ENCODE measurements at places on chromosomes 5 and 9.

- H3K4me3 ChIP-seq = no peak overlapping the region
- H3K27ac ChIP-seq = no peak overlapping the region
- no peaks in the 10 kb centered on the region for H3K36me3 ChIP-seq
- H3K4me1 ChIP-seq = peaks cover 45% of the 10 kb centered on the region
- H3K27me3 ChIP-seq = no peaks in the 10 kb centered on the region
- no peak for DNase-seq
Measured at GRCh38 chr5:32147236-32147635, 26.9 kb downstream of the GOLPH3 start.

DNA sequence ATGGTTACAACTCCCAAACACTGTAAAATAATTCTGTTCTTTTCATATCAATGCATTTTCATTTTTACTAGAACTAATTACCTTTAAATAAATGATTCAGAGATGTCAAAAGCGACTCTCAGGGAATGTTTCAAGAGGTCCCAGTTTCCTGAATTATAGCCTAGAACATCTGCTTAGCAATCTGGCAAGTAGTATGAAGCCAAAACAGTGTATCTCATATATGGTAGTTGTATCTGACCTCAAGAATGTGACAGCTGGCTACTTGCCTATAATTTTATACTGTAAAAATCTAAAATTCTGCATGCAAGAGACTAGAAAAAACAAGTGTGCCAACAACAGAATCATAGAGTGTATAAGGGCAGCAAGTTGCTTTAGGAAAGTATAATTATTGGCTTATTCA lies 187.7 kb upstream of the POU5F2 start:
- H3K27ac ChIP-seq = no peak overlapping the region
- H3K27me3 ChIP-seq = no peaks in the 10 kb centered on the region
- H3K4me1 ChIP-seq = no peaks in the 10 kb centered on the region
- DNase-seq = no peak

- H3K27me3 ChIP-seq = no peaks in the 10 kb centered on the region
- H3K27ac ChIP-seq = peak overlapping the region; percentile 37
- no peak for DNase-seq
Measured at GRCh38 chr9:27340961-27341511, 44.1 kb upstream of the EQTN start.

DNA sequence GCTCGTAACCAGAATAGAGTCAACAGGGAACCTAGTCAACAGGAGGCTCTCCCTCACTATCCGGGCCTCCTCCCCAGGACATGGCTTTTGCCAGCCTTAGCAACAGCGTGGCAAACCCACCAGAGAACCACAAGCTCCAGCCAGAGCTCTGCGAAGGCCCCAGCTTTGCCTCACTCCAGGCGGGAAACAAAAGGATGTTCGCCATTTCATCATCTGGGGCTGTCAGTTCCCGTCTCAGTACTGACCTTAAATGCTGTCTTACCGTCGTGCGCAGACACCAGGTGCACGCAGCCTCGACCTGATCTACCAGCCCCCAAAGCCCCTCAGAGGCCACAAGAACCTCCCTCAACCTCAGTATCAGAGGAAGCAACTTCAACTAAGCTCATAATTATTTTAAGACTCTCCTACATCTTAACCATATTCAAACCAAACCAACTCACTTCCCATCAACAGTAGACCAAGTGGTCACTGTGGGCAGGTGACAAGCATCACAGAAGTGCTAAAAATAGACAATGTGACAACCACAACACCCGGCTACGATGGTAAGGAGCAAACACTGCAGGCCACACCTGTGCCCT lies 71.4 kb downstream of the SEMA4D start:
- no peak overlapping the region for H3K27ac ChIP-seq
- H3K36me3 ChIP-seq = no peaks in the 10 kb centered on the region
- H3K27me3 ChIP-seq = no peaks in the 10 kb centered on the region
- H3K4me3 ChIP-seq = no peak overlapping the region

GRCh38 chr5:132669966-132670882 lies 3.6 kb upstream of the IL4 start:
- peaks cover 8% of the 10 kb centered on the region for H3K4me1 ChIP-seq
- no peaks in the 10 kb centered on the region for H3K36me3 ChIP-seq
- no peaks in the 10 kb centered on the region for H3K27me3 ChIP-seq
- H3K27ac ChIP-seq = no peak overlapping the region

DNA sequence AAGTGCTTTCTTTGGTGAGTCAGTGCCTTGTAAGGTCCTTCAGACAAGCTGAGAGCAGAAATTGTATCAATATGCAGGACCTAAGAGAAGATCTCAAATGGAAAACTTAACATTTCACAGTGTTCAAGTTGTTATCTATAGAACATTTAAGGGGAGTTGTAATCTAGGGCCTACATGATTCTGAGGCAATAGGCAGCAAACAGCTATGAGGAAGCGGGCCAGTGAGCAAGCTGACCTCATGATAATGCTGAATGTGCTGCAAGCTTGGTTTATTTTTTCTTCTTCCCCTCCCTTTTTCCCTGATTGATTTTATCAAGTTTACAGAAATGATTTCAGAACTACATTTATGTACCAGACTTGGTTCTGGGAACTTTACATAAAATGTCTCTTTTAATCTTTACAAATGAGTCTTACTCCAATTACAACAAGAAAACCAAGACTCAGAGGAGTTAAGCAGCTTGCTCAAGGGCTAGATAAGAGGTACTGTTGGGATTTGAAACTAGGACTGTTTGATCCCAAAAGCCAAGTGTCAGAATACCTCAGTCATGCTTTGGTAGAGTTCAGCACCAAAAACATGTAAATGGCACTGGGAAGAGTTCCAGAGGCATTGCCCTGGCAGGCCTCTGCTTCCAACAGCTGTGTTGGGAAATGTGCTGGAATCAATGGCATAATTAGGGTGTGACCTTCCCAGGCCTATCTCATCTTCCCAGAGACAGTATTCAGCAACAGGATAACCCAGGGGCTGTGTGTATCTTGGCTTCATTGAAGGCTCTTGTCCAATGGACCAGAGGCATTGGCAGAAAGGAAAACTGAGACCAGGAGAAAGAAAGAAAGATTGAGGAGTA lies 130.1 kb downstream of the LRRC70 start:
- H3K4me1 ChIP-seq = no peaks in the 10 kb centered on the region
- no peaks in the 10 kb centered on the region for H3K27me3 ChIP-seq
- H3K27ac ChIP-seq = no peak overlapping the region

GRCh38 chr5:147372191-147372590 lies 137.4 kb downstream of the STK32A start:
- no peaks in the 10 kb centered on the region for H3K27me3 ChIP-seq
- no peak overlapping the region for H3K4me3 ChIP-seq
- DNase-seq = no peak
- no peaks in the 10 kb centered on the region for H3K4me1 ChIP-seq

GRCh38 chr5:165425594-165425993 lies 1920.2 kb downstream of the MAT2B start:
- no peak for DNase-seq
- H3K4me1 ChIP-seq = no peaks in the 10 kb centered on the region
- no peaks in the 10 kb centered on the region for H3K36me3 ChIP-seq
- no peaks in the 10 kb centered on the region for H3K27me3 ChIP-seq

- no peak for DNase-seq
- H3K27me3 ChIP-seq = no peaks in the 10 kb centered on the region
- no peaks in the 10 kb centered on the region for H3K4me1 ChIP-seq
- H3K27ac ChIP-seq = no peak overlapping the region
- H3K4me3 ChIP-seq = no peak overlapping the region
Measured at GRCh38 chr5:130251931-130252330, 347.7 kb downstream of the CHSY3 start.

GRCh38 chr9:89661391-89661949 lies 56.7 kb downstream of the GADD45G start:
- no peak overlapping the region for H3K4me3 ChIP-seq
- peak; percentile 73 for DNase-seq
- peak overlapping the region; percentile 90 for H3K27ac ChIP-seq

DNA sequence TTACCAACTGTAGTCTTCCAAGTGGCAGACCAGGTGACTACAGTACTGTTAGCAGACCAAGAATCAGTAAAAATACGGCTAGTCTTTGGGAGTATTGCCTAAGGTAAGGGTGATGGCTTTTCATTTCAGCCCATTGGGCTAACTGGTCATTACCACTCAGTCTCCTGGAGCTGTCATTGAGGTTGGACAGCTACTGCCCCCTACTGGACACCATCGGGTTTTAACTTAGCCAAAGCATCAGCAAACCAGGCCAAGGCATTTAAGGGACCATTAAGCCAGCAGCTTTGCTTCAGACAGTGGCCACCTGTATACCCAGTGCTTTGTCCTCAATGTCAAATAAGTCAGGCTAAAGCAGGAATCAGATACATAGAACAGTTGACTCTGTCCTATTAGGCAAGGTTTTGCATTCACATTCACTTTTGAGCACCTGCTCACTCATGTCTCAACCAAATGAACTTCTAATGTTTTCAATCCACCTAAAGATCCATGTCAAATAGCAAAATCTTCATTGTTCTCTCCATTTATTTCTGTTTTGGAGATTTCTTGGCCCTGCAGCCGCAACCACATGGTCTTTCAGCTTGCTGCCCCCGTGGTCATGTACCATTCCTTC lies 117.2 kb downstream of the INVS start:
- no peak overlapping the region for H3K4me3 ChIP-seq
- no peaks in the 10 kb centered on the region for H3K27me3 ChIP-seq
- peak; percentile 31 for DNase-seq
- H3K4me1 ChIP-seq = no peaks in the 10 kb centered on the region

DNA sequence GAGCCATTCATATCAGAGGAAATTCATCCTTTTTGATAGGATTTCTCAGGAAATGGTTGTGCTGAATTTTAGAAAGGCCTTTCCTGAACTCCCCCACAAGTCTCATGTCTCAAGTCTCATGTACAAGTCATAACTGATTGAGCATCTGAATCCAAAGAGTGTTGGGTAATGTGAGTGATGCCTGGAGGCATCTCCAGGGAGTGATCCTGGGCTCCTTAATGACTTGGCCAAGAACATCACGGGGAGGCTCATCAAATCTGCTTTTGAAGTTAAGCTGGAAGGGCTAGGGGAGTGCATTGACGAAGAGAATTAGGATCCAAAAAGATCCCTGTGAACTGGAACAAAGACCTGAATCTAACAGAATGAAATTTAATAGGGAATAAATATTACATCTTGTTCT lies 79.2 kb downstream of the MAST4 start:
- no peak overlapping the region for H3K4me3 ChIP-seq
- H3K4me1 ChIP-seq = no peaks in the 10 kb centered on the region
- no peaks in the 10 kb centered on the region for H3K27me3 ChIP-seq
- H3K27ac ChIP-seq = no peak overlapping the region

DNA sequence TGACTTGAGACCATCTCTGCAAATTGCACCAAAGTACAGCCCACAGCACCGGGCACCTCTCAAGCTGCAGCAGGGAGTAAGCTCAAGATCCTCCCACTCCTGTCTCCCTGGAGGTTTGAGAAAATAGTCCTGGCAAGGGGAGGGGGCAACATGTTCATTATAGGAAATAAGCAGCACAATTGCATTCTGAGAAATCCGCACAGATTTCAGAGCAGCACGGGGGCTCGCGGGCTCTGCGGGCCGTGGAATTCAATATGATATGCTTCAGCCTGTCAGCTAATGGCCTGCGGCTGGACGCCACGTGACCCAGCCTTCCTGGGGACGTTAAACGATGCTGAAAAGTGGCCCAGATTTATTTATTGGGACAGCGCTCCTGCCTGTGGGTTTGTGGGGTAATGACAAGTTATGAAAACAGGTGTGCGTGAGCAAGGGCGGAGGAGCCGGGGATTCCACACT lies 156.4 kb downstream of the DAB2IP start:
- H3K4me3 ChIP-seq = no peak overlapping the region
- H3K36me3 ChIP-seq = no peaks in the 10 kb centered on the region
- H3K27ac ChIP-seq = no peak overlapping the region
- H3K4me1 ChIP-seq = no peaks in the 10 kb centered on the region
- DNase-seq = no peak

GRCh38 chr9:130382096-130382495 lies 62.7 kb upstream of the ASS1 start:
- H3K36me3 ChIP-seq = no peaks in the 10 kb centered on the region
- H3K27ac ChIP-seq = no peak overlapping the region
- H3K27me3 ChIP-seq = no peaks in the 10 kb centered on the region
- no peak overlapping the region for H3K4me3 ChIP-seq
- no peaks in the 10 kb centered on the region for H3K4me1 ChIP-seq
- no peak for DNase-seq

DNA sequence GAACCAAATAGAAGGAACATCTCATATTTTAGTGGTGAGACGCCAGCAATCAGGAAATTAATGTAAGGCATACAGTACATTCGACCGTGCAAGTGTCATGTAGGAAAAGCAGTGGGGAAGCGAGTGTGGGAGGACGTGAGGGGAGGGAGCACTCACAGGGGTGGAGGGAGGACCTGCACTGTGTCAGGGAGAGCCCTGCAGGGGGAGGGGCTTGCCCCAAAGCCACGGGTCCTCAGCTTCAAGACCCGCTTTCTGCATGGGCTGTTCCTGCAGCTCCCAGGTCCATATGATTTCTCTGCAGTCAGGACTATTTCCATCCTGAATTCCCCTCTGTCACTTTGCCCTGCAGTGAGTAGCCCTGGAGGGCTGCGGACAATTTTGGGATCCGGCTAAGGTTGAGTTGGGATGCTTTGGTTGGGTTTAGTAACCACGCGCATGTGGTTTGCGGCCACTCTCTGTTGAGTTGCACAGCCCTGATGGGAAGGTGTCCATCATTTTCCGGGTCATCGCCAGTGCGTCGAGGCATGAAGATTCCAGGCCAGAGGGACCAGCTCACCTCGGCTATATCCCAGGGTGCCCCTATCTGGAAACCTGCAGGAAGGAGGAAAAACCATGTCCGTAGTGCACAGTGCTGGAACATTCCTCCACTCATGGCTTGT lies 61.9 kb downstream of the IRX1 start:
- no peaks in the 10 kb centered on the region for H3K27me3 ChIP-seq
- no peak overlapping the region for H3K4me3 ChIP-seq
- H3K27ac ChIP-seq = no peak overlapping the region
- no peak for DNase-seq

DNA sequence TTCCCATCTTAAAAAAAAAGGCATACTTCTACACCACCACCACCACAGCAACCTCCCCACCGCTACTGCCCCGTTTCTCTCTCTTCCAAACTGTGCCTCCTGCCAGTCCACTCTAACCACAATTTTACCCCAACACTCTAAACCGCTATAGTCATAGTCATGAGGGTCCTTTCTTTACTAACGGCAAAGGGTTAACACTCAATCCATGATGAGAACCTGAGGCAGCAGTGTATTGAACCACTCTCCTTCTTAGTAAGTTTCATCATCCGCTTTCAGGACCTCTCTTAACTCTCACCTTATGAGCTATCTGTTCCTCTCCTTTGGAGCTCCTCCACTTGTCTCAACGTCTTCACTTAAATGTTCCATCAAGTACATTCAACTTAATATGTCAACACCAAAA lies 34.0 kb downstream of the IDNK start:
- no peak overlapping the region for H3K4me3 ChIP-seq
- no peak overlapping the region for H3K27ac ChIP-seq
- no peaks in the 10 kb centered on the region for H3K27me3 ChIP-seq
- H3K4me1 ChIP-seq = no peaks in the 10 kb centered on the region
- peaks cover 25% of the 10 kb centered on the region for H3K36me3 ChIP-seq
- DNase-seq = no peak

- H3K4me1 ChIP-seq = no peaks in the 10 kb centered on the region
- no peak overlapping the region for H3K27ac ChIP-seq
Measured at GRCh38 chr5:127834094-127834531, 130.9 kb downstream of the CCDC192 start.

GRCh38 chr9:21933865-21934264 lies 60.3 kb downstream of the CDKN2A start:
- DNase-seq = no peak
- H3K27ac ChIP-seq = no peak overlapping the region
- H3K27me3 ChIP-seq = no peaks in the 10 kb centered on the region
- no peaks in the 10 kb centered on the region for H3K36me3 ChIP-seq
- H3K4me1 ChIP-seq = no peaks in the 10 kb centered on the region

Measured in thyroid gland (tissue), 4 donors.